ENCODE measurements at places on chromosomes 16 and 17.

- no peak for DNase-seq
Measured at GRCh38 chr17:10208604-10209193, 10.3 kb upstream of the GAS7 start.

GRCh38 chr17:57523926-57524632 is 221.0 kb downstream of the CCDC182 start:
- no peak for DNase-seq

GRCh38 chr16:58906981-58907715 is 173.0 kb upstream of the GOT2 start:
- DNase-seq: no peak

- DNase-seq: no peak
Measured at GRCh38 chr17:12376276-12376675, 289.4 kb upstream of the MYOCD start.

- peak; percentile 52 for DNase-seq
Measured at GRCh38 chr17:35460354-35460851, 11.8 kb upstream of the SLFN13 start.

DNA sequence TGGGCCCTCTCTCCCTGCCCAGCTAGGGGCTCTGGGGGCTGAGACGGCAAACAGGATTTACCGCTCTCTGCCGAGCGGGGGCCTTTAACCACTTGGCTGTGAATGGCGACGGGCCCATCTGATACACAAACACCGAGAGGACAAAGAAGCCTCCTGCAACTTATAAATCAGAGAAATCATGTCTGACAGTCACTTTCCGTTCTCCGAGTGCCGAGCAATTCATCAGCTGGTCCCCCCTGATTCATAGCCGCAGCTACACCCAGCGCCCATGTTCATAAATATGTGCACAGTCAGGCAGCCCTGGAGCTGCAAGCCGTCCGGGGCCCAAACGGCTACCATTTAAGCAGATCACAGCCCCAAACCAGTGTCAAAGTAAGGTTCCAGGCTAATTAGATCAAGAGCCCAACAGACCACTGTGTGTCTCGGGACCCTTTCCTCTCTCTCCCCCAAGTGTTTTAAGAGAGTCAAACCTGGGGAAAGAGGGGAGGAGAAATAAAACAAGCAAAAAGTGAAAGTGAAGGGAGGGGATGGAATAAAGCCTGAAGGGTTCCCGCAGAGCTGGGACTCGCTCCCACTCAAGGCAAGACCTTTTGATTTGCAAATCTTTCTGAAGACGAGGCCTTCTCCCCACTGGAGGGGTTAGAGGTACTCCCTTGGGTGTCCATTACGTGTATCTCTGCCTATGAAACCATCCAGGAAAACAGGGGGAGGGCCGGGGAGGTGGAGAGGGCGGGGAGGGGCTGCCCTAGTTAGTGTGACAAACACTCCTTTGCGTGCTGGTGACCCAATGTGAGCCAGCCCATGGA is 154.7 kb downstream of the C16orf78 start:
- DNase-seq: peak; percentile 28

DNA sequence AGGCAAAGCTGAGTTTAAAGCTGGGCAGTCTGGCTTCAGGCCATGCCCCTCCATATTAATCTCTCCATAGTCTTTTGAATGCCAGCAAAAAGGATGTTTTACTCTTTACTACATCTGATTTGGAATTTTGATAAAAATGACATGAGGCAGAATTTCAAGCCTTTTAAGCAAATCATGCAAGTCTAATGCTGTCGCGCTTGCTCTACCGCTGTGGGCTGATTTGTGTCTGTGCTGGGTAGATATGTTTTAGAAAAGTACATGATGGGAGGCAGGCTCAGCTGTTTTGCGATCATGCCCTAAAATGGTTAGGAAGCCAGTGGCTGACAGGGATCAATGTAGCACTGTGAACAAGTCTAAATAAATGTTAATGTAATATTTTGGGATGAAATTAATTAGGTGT is 311.9 kb downstream of the CA10 start:
- DNase-seq: no peak

DNA sequence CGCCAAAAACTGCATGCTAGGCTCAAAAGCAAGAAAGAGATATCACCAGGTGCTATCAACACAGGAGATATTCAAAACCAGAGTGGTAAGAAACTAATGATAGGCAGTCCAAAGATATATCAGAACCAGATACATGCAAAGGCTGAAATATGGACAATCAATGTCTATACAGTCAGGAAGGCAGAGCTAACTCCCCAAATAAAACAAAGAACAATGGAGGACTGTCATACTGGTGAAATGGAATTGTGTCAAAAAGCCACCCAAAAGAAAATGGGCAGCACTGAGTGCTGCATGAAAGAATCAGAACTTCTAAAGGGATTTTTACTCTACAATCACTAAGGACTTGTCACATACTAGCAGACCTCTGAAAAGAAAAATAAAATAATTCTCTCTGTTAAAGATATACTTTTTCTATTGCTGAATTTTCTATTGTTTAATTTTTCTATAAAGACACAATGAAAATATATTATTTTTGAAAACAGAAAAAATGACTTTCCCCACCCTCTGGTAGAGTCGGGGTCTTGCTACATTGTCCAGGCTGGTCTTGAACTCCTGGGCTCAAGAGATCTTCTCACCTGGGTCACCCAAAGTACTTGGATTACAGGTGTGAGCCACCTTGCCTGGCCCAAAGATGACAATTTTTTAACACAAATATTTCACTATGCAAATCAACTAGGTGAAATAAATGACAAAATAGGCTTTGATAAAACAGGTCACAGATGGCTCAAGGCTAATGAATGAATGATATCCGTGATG is 98.2 kb downstream of the USP32 start:
- DNase-seq: no peak

GRCh38 chr17:65629234-65629690 is 67.8 kb upstream of the AXIN2 start:
- no peak for DNase-seq

GRCh38 chr16:13645601-13646245 is 274.2 kb upstream of the ERCC4 start:
- DNase-seq: no peak

GRCh38 chr17:82933911-82934310 is 94.1 kb upstream of the ZNF750 start:
- DNase-seq: no peak
